ENCODE measurements at places on chromosomes 2 and 18.

GRCh38 chr2:128500138-128500800 lies 181.6 kb upstream of the HS6ST1 start:
- DNase-seq: peak; percentile 51

DNA sequence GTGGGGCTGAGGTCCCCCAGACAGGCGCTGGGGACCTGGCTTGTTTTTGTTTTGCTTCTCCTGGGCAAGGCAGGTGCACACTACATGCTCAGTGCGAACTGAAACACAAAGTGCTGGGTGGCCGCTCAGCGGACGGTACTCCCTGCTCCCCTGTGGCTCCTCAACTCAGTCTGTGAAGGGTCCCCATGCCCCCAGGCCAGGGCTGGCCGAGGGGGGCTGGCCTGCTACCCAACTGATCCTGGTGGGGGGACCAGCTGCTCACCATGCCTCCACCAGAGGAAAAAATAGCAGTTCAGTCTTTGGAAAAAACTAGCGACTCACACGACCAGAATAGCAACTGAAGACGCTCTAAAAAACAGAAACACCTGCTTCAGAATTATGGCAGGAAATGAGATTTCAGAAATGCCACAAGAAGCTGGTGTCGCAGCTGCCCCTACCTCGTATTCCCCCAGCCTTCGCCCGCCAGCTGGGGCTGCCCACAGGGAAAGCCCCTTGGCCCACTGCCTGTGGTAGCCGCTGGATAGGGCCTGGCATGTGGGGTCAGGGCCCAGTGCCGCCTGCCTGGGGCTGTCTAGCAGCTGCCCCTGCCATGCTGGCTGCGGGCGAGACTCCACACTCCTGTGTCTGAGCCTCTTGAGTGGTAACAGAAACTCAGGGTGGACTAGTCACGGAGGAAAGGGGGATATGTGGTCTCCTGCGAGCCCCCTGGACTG lies 43.7 kb downstream of the MEX3C start:
- peak; percentile 70 for DNase-seq

DNA sequence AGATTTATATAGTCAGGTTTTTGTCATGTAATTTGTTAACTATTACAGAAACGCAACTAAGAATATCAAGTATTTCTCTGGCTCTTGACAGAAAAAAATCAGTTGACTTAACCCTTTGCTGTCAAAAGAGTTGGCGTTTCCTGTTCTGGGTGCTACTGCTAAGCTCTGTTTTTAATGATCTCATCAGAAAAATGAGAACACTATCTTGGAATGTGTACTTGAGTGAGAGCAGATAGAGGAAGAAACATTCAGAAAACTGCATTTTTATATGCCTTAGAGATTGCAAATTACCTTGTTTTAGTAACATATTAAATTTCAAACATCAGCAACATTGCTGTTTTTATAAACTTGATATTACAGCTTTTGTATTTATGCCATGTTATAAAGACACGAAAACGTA lies 297.9 kb downstream of the RDH14 start:
- no peak for DNase-seq

GRCh38 chr18:50880119-50880465 lies 1.2 kb downstream of the ME2 start:
- DNase-seq: peak; percentile 53

GRCh38 chr2:160868891-160869290 lies 291.3 kb upstream of the TANK start:
- no peak for DNase-seq

DNA sequence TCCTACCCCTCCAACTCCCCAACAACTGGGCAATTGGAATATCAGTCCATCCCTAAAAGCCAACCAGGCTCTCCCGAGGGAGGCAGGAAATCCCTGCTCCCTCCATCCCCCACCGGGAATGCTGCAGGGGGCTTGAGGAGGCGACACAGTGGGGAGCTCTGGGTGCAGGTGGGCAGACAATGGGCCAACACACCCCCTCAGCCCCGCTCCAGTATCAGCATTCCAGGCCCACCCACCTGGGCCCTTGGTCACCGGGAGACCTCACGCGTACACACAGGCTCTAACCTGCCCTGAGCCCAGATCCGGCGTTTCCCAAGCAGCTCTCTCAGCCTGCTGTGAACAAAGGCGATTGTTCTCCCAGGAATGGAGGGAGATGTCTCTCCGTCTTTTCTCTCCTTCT lies 37.6 kb upstream of the FZD7 start:
- no peak for DNase-seq

DNA sequence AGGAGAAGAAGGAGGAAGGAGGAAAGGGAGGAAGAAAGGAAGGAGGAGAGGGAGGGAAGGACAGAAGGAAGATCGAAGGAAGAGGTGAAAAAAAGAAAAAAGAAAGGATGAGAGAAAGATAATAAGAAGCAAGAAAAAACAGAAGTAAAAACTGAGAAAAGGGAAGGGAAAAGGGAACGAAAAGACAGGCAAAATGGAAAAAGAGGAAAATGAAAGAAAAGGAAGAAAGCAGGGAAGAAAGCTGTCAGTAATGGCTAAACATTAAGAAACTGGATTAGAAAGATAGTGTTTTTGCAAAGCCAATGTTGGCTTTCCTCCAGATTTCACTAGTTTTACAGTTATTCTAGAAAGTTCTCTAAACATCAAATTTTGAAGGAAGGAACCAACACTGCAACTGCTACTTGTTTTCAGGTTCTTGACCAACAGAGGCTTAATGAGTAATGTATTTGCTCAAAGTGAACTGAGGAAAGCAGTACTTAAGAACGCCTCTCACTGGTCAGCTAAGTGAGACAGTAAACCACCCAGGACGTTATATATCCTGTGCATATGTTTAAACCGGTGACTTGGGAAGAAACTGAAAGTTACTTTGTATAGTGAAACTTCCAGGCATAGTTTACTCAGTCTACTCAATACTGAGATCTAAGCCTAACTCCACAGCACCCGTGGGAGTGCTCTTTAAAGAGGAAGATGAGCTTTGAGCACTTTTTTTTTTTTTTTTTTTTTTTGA lies 286.2 kb upstream of the TRIB2 start:
- DNase-seq: peak; percentile 79

DNA sequence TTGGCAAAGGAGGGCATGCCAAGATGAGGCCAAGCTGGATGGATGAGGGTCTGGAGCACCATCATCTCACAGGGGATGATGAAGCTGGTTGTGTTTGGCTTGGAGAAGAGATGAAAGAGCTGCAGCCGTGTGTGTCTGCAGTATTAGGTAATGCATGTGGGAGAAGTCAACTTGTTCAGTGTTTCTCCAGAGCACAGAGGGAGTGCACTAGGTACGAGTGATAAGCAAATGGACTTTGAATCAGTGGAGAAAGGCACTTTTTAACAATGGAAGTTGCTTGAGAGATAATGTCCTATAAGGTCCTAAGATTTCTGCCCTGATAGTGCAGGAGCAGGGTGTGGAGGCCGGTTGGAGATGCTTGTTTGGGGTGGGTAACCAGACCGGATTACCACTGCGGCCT lies 36.0 kb downstream of the SLC14A2 start:
- DNase-seq: no peak

GRCh38 chr2:47077442-47078117 lies 77.5 kb downstream of the STPG4 start:
- DNase-seq: no peak

GRCh38 chr2:84238907-84239306 lies 220.2 kb downstream of the SUCLG1 start:
- DNase-seq: no peak

- no peak for DNase-seq
Observed at GRCh38 chr2:222309361-222309760, 10.6 kb upstream of the PAX3 start.

DNA sequence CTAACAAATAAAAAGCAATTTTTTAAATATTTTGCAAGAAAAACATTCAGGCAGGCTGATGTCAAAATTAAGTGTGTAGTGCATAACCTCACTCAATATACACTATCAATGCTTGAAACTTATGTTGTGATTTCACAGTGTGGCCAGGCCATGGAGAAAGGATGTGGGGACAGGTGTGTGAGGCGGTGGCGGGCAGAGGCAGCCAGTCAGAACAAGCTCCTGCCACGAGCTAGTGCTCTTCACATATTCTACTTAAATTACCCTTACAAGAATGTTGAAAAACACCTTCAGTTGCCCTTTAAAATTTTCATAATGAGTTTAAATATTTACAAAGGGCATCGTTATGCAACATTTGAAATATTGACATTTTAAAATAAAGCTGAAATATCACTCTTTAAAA lies 43.2 kb downstream of the CYB5A start:
- no peak for DNase-seq

- no peak for DNase-seq
Observed at GRCh38 chr2:205040323-205040722, 495.0 kb downstream of the PARD3B start.

DNA sequence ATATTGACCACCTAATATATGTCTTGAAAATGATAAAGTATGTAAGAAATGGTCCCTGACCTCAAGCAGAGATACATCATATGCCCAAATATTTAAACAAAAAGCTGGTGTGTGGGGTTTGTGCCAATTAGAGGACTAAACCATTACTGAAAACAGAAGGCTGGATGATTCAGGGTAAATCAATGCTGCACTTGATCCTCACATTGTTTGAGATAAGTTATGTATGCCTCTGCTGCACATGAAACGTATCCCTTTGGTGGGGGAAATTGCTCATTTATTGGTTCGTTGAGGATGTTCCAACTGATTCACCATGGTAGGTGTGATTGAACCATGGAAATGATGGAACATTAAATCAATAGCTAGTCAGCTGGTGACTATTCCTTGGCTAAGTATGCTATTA lies 24.7 kb upstream of the DARS1 start:
- DNase-seq: no peak

DNA sequence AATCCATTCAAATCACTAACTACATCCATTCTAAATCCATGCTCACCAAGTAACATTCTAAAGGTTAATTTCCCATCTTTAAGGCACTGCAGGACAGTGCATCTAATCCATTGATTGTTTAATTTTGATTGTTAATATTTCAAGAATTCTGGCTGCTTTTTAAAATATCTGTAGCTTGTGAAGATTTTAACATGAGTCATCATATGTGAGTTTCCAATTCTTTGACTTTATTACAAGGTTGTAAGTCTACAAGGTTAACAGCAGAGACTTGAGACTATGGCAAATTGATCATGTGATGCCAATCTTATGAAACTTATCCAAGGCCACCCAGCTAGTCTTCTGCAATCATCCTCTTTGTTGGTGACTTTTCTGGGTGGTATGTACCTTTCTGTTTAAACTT lies 349.2 kb upstream of the ZC3H15 start:
- DNase-seq: no peak

DNA sequence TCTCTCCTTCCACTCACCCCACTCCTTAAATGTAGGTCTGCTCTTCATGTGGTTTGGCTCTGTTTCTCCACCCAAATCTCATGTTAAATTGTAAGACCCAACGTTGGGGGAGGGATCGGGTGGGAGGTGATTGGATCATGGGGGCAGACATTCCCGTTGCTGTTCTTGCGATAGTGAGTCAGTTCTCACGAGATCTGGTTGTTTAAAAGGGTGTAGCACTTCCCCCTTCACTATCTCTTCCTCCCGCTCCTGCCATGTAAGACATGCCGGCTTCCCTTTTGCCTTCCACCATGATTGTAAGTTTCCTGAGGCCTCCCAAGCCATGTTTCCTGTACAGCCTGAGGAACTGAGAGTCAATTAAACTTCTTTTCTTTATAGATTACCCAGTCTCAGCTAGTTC lies 1044.5 kb upstream of the POU3F3 start:
- no peak for DNase-seq

DNA sequence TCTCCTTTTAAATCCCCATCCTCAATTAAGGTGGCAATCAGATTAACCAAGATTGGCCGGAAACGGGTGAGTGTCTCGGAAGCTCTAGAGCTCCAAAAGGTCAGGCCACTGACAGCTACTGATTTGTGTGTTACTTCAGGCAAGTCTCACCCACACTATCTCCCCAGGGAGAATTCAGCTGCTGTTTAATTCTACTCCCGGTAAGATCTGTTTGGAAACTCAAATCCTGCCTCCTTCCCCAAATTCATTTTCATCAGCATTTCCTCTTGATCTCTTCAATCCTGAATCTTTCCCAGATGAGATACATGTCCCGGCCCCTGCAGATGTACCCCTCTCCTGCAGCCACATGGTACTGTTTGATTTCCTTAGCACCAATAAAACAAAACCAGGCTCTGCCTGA lies 34.9 kb downstream of the EFR3B start:
- peak; percentile 16 for DNase-seq

- DNase-seq: no peak
Observed at GRCh38 chr2:53098696-53099078, 668.9 kb upstream of the CHAC2 start.

- DNase-seq: peak; percentile 51
Observed at GRCh38 chr18:45102863-45103262, 422.2 kb downstream of the SETBP1 start.

Data from NB4 (cell line).